ENCODE measurements at places on chromosomes 7 and 10. TPM values are rescaled to one million over a fixed set of nuclear protein-coding genes. Genes with fewer than 3 reads are reported as not detected.
A peak's percentile ranks its signal among the peaks of the same experiment; 100 is the strongest.

GRCh38 chr7:36280840-36281812 is 108.5 kb upstream of the ANLN start:
- DNase-seq: peak; percentile 89

DNA sequence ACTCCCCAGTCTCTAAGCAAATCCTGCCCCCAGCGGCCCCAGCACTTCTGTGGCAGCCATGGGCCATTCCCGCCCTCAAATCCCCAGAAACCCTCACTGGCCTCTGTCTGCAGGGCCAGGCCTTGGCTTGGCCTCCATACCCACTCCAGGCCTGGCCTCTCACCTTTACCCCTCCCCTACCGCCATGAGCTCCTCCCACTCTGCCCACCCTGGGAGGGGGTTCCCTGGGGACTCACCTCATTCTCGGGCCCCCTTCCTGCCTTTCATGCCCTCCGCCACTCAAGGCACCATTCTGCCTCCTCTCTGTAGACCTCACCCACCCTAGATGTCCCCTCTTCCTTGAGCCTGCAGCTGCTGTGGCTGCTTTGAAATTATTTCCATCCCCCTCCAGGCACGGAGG is 41.0 kb downstream of the PRF1 start:
- DNase-seq: peak; percentile 26

The PPP3CB gene
- total RNA-seq: 61.0 TPM

The WDFY4 gene
- total RNA-seq: 15.0 TPM

- no peak for DNase-seq
Measured at GRCh38 chr7:110157631-110158362, 933.1 kb upstream of the LRRN3 start.

DNA sequence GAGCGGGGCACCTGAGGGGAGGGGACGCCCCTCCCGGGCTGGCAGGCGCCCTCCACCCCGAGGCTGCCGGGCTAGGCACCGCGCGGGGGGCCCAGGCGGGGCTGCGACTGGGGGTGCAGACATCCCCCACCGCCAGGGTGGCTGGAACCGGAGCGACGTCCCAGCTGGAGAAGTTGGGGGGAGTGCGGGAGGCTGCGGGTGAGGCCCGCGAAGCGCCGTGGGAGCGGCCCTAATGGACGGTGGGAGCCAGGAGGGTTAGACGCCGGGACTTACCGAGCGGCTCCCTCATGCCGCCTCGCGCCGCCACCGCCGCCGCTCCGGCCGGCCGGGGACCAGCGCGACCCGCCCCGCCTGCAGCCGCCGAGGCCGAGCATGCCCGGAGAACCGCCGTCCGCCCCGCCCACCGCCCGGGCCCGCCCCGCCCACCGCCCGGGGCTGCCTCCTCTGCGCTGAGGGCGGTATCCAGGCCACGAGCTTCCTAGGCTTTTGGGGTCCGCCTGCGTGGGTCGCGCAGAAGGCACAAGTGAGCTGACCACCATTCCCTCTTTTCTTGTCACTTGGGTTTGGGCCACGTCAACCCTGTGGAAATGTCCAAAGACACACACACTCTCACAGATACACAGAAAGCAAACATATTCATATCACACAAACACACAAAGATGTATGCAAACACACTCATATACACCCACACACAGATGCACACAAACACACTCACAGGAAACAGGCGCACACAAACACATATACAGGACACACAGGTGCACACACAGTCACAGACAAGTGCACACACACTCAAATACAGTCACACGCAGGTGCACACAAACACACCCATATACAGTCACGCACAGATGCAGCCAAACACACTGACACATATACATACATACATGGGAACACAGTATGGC is at the start of gene JCAD:
TSS of gene JCAD (minus strand) at position 378 of the 899 bp plus-strand sequence. CDS start 11,774 bp downstream, outside the sequence.
- DNase-seq: peak; percentile 95

The GPC2 gene
- 3.7 TPM for total RNA-seq

The MYH16 gene
- 0.29 TPM for total RNA-seq

- no peak for DNase-seq
Measured at GRCh38 chr7:2360796-2361195, 6.2 kb downstream of the EIF3B start.

- no peak for DNase-seq
Measured at GRCh38 chr7:94874036-94874785, 33.2 kb upstream of the PPP1R9A start.

DNA sequence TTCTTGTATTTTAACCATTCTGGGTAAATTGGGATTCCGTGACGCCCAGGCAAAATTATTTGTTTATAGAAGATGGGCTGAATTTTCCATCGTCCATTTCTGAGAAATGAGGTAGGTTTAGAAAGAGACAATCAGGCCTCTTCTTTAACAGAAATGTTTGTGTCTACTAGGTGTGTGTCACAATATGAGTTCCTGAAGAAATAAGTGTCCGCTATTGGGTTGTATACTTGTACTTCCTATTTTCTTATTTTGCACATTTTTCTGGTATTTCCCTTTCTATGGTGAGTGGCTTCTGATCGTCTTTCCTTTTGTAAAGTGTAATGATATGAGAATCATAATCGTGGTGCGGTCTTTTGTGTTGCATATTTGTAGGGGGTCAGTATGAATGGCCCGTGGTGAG is 83.9 kb downstream of the TCF7L2 start:
- no peak for DNase-seq

DNA sequence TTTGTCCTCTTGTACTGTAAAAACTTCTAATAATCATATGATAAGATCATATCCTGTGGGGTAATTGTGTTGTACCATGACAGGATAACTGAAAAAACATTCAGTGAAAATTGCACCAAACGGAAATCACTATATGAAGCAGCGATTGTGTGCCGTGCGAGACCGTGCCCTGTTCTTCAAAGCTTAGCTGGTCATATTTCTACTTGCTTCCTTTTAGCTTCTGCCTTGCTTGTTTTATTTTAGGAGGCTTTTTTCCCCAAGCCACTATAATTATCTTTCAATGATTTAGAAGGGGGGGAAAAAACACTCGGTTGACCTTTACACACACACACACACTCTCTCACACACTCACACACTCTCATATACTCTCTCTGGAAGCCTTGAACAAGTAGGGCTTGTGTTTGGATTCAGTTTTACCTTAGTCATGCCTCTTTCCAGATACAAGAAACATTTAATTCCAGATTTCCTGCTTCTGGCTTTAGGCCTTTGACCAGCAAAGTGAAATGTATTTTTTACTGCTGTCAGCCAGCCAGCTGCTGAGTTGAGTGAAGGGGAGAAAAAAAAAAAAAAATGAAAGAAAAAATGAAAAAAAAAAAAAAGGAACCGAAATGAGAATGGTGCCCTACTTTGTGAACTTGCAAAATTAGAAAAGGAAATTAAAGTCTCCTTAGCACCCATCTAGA is 181.4 kb downstream of the ARID5B start:
- DNase-seq: no peak

GRCh38 chr10:44801383-44802327 is 109.5 kb upstream of the TMEM72 start:
- DNase-seq: peak; percentile 91

DNA sequence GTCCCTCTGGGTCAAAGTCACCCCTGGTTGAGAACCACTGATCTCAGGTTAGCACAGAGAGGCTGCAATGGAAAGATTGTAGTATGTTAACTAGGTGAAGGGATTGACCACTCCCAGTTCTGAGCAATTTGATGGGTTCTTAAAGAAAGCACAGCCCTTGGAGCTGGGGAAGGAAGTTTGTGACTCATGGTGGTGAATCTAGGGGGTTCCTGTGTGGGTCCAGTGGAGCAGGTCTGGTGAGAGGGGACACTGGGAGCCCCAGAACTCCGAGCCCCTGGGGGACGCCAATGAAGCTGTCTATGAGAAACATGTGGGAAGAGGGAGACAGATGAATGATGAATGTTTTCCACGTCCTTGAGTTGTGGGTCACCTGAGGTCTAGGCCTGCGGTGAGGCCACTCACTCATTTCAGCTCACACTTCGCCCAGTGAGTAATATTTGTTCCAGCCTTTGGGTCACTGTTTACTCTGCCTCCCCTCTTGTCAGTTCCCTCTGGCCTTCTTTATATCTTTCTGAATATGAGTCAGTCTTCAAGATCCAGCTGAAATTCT is 341.9 kb downstream of the LRMDA start:
- no peak for DNase-seq

- no peak for DNase-seq
Measured at GRCh38 chr7:101959342-101959741, 141.9 kb downstream of the CUX1 start.

DNA sequence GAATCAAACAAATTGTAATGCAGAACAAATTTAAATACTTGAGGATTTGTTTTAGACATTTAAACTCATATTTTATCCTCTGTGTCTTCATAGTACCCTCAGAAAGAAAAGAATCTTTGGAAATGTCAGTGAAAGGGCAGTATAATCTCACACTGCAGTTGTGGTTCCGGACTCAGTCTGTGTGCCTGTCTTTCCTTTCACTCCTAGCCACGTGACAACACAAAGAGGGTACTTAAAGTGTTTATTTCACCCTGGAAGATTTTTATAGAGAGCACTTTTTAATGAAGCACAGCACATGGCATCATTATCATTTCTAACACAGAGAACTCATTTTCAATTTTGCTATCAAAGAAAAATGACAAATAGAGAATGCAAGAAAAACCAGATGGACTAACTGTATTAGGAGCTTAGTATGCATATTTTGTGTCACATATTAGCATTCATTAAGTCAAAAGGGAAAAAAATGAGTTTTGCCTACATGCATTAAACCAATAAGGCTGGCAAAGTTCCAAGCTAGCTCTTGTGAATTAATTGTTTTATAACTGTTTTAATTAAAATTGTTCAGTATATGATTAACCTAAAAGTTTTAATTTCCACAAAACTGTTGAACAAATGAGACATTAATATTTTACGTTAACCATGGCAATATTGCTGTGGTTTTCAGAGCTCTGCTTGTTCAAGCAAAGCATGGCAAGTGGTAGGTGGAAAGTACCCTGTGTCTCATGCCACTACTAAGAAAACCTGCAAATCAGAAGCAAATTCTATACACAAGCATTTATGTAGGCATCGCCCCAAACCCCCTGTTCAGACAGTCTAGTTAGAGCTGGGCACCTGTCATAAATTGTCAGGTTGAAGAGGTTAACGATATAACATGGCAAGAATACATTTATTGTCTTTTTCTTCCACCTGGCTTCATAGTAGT is 65.9 kb downstream of the AUTS2 start:
- no peak for DNase-seq

The MYL10 gene
- total RNA-seq: not detected

The FEZF1 gene
- not detected for total RNA-seq

DNA sequence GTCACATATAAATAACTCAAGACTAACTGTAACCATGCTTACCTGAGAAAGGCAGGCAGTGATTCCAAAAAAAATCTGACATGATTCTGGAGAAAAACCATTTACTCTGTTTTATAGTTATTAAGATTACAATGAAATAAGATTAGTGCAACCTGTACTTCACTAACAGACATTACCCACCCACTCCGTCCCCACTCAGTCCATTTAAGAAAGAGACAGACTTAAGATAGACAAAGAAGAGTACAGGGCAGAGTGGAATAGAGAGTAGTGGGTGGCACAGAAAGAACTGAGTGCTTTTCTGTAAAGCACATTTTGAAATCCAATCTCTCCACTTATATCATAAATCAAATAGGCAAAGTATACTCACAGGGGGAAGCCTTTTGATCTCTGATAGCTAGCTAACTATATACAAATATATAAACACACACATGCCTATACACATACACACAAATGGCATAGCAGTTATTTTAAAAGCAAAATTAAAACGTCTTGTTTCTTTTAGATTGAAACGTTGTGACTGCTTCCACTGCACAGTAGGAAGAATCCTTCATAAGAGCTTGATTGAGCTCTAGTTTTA is 11.9 kb downstream of the PAXIP1 start:
- DNase-seq: no peak

DNA sequence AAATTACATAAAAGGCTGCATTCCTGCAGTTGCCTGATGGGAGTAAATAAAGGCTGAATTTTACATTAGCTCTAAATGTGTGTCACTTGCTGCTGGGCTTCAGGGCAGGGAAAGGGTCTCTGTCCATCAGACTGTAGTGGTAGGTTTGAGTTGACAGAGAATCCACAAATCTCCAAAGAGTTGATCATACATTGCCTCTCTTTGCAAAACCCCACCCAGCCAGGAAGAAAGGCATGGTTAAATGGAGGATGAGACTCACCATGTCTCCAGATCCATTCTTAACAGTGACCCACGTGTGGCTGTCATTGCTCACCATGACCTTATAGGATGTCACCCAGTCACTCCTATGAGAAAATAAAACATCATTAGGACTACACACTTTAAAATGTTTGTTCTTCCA is 92.8 kb downstream of the CPXM2 start:
- no peak for DNase-seq

- no peak for DNase-seq
Measured at GRCh38 chr7:18393465-18394118, 102.0 kb upstream of the HDAC9 start.

The CACNB2 gene
- 7.6 TPM for total RNA-seq

GRCh38 chr7:130364451-130364850 is 15.8 kb upstream of the CPA1 start:
- no peak for DNase-seq

GRCh38 chr7:139118805-139119485 is 9.4 kb upstream of the ZC3HAV1 start:
- no peak for DNase-seq

GRCh38 chr10:63281967-63282366 is 148.8 kb downstream of the NRBF2 start:
- DNase-seq: no peak

- DNase-seq: no peak
Measured at GRCh38 chr7:40644454-40645188, 509.8 kb downstream of the SUGCT start.

DNA sequence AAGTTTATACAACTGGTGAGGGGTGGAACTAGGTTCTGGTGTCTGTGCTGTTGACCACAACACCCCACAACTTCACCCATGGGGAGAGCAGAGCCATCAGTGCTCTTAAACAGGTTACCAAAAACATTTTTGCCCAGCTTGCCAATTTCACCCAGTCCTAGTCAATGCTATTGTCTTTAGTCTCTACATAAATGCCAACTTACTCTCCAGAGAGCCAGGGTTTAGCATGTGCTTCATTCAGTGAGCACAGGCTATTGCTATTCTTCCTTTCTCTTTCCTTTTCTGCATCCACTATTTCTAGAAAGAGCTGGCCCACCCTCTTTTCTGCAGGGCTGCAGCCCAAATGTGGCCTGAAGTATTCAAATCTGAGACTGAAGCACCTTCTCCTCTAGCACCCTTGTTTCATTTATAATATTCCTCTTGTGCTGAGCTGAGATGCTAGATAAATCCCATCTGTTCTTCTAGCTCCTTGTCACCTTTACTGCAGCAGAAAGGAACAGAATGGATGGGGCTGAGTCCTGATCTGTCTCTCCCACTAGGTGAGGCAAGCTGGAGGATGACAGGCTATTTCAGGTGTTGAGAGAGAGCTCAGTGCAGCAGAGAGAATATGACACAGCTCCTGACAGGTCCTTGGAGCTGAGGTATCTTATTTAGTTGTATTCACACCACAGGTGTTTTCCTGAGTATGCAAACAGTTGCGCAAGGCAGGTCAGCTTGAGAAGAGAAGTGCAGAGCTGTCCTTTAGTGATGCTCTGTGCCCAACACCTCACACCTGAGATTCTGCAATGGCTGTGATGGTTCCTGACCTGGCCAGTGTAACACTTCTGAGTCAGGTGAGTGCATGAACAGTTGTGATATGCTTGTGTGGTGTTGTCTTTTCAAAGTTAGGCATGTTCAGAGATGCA is 819.2 kb downstream of the CCSER2 start:
- DNase-seq: no peak

Data from aorta (tissue), 5 donors.